ENCODE measurements at places on chromosomes 1 and 21. TPM values are rescaled to one million over a fixed set of nuclear protein-coding genes. Genes with fewer than 3 reads are reported as not detected.

GRCh38 chr1:235908742-235909520, 42.2 kb upstream of the LYST start:
- peak; percentile 87 for DNase-seq

- DNase-seq = no peak
Measured at GRCh38 chr1:187977298-187977697, 1148.5 kb downstream of the PLA2G4A start.

GRCh38 chr1:47262787-47263413, 30.9 kb upstream of the TAL1 start:
- DNase-seq = peak; percentile 49

GRCh38 chr21:46139686-46140085, 15.7 kb downstream of the FTCD start:
- no peak for DNase-seq

KCNK1 gene
- 2.6 TPM for total RNA-seq
